Vagina (tissue), 2 donors: ENCODE measurements at places on chromosomes 5 and 9.

DNA sequence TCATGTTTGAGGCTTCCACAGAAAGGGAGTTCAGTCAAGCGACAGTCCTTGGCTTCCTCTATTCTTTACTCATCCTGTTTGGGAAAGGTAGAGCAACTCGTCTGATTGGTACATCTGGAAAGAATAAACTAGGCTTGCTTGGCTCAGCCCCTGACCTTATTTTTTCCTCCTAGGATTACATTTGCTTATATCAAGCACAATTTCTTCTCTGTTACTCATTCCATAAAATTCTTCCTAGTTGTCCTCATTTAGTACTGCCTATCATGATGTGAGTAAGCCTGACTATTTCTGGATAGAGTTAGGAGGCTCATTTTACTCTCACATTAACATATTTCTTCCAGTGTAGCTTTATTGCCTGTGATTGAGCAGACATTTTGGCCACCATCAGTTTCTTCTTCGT lies 10.9 kb upstream of the CARNMT1 start:
- DNase-seq: no peak

DNA sequence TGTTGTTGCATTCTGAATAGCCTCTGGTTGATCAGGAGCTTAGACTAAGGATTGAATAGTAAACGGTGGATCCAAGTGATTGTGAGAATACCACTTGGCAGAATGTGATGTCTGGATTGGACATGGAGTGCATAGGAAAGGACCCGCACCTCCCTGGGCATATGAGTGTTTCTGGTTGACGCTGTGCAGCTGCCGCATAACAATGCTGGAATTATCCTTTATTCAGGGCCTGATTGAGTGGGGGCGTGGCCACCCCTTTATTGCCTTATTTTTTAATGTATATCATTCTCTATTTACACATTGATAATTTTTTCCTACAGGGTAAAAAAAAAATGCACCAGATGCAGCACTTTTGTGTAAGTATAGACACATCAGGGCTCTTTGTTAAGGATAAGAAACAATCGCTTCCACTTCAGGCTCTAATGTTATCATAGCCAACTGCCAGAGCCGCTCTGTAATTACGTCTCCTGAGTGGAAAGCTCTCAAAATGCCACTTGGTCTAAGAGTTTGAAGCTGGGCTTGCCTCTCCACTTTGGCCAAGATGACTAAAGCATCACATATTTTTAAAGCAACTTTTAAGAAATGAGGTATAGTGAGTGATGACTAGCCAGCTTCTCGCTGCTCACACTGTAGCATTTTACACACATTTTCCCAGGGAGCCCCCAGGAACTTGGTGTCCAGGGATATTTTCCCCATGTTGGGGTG lies 5.7 kb downstream of the FGD3 start:
- no peak for DNase-seq

DNA sequence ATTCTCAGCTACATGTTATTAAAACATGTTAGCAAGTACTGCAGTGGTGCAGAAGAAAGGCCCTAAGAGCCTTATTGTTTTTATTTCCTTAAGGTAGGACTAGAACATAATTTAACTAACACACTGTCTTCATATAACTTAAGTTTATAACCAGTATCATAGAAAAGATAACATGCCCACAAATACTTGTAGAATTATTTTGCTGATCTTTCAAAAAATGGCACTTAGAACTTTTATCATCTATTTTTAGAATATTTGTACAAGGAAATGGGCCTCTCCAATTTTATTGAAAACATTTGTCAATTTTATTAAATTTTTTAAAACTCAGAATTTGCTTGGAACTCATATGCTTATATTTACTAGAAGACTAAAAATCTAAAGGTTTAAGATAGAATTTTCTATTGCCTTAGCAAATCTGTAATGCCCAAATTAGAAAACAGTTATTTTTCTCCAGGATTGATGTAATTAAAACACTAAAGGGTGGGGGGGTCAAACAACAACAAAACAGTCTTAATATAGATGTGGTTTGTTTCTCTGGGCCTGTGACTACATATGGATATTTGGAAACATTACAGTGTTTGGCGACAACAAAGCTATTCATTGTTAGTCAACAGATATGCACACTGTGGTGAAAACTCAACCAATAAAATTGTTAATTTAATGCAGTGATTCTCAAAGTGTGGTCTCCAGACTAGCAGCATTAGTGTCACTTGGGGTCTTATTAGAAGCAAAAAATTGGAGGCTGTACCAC lies 360.4 kb downstream of the PDE4D start:
- no peak for DNase-seq

DNA sequence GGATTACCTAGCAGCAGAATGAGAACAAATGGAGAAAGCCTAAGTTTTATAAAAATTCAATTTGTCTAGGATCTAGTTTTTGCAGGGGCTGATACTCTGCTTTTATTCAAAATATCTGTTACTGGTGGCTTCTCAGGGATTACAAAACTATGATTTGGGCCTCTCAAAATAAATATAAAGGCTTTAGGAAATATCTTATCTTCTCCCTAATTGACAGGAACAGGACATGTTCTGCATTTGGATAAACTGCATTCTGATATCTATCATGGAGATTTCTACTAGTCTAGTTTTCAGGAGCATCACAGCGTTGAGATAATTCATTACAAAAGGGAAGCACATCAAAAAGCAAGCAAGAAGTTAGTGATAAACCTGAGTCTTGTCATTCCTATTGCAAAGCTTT lies 127.1 kb upstream of the ITGA1 start:
- no peak for DNase-seq

DNA sequence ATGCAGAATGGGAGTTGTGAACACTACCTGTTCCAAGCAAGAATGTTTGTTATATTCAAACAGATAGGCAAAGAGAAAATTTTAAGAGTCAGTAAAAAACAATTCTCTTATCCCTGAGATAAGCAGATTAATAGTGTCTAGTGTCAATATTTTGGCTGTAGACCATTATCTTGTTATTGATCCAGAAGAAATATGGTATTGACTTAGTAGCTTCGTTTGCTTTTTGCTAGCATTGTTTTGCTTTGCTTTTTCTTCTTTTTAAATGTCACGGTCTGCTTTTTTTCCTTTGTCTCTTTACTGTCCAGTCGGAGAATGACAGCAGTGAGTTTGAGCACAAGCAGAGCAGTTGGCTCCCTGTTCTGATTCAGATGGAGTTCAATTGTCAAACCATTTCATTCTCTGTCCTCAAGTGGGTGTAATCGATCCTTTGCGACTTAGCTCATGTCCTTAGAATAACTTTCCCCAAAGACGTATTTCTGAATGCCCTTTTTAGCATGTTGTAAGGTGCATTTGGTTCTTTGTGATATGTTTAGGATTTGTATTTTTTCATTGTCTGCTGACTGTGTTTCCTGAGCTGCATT lies 29.3 kb downstream of the FUBP3 start:
- no peak for DNase-seq

- no peak for DNase-seq
These were observed 27.5 kb upstream of the HAND1 start for GRCh38 chr5:154505567-154505966.

- no peak for DNase-seq
These were observed 102.8 kb upstream of the DAP start for GRCh38 chr5:10863763-10864383.

DNA sequence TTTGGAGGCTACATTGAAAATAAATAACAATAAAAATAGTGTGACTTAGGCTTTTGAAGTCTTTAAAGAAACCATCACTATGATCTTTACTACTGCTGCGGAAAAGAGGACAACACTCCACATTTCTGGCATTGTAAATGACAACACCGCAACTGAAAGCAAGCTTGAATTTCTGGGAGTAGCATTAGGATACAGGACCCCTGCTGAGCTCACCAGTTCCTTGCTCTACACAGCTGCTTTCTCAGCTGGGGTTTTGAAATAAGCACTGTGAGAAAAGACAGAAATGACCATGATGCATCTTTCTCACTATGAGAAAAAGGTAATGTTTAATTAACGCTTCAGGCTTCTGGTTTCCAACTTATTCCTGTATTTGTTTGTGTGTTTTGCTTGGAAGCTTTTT lies 168.0 kb downstream of the TAF11L14 start:
- no peak for DNase-seq

DNA sequence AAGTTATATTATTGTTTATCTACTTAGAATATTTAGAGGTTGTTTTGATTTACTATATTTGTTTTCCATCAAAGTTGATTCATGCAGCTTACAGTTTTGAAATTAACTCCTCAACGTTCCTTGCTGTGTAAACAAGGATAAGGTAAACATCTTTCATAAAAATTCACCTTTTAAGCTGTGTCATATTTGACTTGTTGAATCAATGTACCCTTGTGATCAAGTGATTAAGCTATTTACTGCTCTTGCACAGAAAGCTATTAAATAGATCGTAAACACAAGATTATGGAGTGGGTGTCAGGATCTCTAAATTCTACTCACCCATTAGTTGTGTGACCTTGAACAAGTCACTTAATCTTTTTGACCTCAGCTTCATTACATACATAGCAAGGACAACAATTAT lies 2054.0 kb upstream of the NUDT12 start:
- DNase-seq: no peak

- no peak for DNase-seq
These were observed 75.0 kb upstream of the XPA start for GRCh38 chr9:97772145-97772544.

GRCh38 chr9:9283159-9283986 lies 1329.4 kb downstream of the PTPRD start:
- DNase-seq: no peak

GRCh38 chr5:6950860-6951259 lies 237.6 kb downstream of the TENT4A start:
- no peak for DNase-seq

DNA sequence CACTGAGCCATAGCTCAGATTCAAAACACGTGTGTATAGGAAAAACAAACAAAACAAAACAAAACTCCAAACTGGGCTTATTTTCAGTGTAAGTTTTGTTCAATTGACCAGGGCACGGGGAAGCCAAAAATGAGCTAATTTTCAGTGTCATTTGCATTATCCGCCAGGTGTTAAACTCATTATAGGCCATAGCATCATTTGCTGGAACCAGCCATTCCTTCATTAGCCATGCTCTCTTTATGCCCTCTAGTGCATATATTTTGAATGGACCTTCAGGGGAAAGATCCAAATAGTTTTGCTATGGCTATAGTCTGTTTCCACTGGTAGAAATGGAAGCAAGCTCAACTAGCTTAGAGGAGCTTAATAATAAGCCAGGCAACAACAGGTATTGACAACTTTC lies 1205.2 kb upstream of the DMAC1 start:
- DNase-seq: no peak

GRCh38 chr5:54876976-54877375 lies 108.4 kb downstream of the ESM1 start:
- no peak for DNase-seq

GRCh38 chr9:133238272-133238850 lies 29.3 kb upstream of the OBP2B start:
- peak; percentile 81 for DNase-seq
